ENCODE measurements at places on chromosomes 3 and 15.

- no peak for DNase-seq
Measured at GRCh38 chr3:44762690-44763089, 1.1 kb downstream of the KIF15 start.

DNA sequence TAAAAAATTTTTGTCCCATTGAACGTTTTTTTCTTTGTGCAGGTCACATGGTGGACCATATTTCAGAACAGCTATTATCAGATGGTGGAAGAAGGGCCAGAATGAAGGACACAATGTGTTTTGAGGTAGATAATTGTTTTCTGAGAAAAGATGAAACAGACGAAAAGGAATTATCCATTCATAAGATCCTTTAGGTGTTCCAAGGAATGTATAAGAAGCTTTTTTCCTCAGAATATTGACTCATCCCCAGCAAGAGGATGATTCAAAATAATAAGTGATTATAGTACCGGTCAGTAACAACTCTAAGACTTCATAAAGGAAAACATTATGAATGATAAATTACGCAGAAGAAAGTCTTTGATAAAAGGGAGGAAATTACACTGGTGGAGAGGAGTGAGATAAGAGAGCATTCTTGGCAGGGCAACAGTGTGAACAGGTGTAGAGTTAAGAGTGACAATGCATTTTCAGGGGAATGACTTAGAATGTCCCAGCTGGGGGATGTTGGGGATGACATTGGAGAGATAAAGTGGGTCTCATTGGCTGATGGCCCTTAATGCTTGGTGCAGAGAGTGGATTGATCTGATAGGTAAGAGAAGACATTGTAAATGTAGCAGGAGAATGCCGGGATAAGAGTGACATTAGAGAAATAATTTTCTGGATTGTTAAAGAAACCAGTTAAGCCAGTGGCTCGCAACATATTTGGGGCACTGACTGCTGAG, 27.0 kb upstream of the AQP9 start:
- no peak for DNase-seq

DNA sequence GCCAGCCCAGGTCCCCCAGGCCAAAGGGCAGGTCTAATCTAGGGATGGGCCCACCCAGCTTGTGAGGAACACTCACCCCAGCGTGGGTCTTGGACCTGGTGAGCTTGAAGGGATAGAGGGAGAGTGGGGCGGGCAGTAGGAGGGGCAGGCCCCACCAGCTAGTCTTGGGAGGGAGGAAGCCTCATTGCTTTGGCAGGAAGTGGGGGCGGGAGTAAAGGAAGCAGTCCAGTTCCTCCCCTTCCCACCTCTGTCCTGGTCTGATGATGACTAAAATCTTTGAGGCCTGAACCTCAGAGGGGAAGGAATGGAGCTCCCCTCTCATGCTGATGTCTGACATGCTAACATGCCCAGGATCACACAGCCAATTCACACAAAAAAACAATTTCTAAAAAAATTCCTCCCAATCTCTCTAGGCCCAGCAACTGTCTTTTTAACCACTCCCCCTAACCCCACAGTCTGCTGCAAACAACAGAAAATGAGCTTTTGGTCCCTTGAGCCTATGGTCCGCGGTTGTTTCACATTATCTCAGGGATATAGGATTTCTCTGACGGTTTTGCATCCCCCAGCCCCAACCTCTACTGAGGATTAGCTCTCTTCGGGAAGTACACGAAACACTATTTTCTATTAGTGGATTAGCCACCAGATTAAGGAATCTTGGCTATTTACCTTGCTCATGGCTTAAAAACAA, 30.7 kb upstream of the DUSP7 start:
- no peak for DNase-seq

DNA sequence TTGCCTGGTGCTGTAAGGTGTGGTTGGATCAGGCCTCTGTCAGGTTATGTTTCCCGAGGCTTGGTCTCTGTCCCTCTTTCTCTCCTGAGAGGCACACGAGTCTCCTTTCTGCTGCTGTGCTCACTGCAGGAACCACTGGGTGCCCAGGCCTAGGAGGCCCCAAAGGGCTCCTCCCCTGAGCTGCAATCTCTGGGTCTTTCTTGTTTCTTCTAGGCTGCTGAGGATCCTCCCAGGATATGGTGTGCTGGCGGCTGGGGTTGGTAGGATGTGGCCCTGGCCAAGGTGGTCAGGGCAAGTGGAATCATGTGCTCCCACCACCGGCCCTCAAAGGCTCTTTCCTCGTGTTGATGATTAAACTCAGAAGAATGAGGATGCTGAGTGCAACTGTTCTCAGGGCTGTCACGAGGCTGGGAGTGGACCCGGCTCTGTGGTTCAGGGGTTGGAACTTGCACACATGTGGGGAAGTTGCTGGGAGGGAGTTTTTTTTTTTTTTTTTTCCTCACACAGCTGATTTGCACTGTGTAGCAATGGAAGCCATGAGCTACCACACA, 43.6 kb upstream of the CTSH start:
- DNase-seq = peak; percentile 48

GRCh38 chr15:75397494-75397893, 29.1 kb upstream of the MAN2C1 start:
- DNase-seq = no peak

DNA sequence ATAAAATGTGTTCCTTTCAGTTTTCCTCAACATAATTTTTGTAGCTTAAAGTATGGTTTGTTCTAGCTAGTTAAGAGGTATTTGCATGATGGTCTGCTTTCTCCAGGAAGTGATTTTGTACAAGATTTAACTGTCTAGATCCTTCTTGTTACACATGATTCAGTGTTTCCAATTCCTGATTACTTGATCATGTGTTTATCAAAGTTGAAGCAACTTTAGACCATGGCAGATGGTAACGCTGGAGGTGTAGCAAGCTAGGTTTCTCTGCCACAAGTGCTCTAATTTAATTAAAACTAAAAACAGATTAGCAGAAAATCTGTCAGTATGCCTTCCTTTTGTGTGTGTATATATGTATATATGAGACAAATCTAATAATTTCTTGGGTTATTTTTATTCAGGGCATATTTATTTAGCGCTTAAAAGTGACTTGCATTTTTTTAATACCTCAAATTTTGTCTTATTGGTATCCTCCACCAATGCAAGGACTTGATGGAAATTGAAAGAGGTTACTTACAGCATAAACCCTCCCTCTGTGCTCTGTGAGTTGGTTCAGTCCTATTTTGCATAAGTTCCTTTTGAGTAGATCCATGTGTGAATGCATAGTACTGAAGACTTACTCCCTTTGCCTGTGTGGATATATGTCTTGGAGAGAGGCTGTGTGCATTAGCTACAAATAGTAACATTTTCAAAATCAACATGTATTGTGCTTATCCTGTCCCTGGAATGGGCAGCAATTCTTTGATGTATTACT, 157.3 kb upstream of the CGNL1 start:
- DNase-seq = no peak

- no peak for DNase-seq
Measured at GRCh38 chr3:61724801-61725200, 163.4 kb downstream of the PTPRG start.

DNA sequence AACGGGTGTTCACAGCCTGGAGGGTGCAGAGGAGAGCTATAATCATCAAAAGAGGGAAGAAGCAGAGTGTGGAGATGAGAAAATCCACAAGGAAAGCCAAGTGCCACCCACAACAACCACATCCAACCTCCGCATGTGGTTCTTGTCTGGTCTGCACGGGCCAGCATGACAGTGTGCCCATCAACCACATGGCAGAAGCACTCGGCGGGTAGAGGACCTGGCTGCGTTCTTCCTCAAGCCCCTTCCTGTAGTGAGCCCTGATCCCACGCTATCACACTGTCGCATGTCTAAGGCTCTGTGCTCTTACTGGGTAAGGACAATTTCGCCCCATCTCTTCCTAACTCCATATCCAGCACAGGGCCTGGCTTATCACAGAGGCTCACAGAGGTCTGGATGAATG, 41.9 kb downstream of the PTPN23 start:
- no peak for DNase-seq

DNA sequence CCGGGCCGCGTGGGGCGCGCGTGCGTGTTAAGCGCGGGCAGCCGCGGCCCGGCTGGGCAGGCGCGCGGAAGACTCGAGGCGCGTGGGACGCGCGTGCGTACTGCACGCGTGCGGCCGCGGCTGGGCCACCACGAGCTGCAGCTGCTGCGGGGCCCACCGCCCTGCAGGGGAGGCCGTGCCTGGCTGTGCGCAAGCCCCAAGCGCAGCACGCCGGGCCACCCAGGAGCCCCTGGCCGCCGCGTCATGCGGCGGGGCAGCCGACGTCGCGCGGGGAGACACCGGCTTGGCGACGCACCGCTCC, 590 bp upstream of the TRIM71 start:
- DNase-seq = peak; percentile 58

- no peak for DNase-seq
Measured at GRCh38 chr3:54215521-54215920, 93.2 kb downstream of the CACNA2D3 start.

DNA sequence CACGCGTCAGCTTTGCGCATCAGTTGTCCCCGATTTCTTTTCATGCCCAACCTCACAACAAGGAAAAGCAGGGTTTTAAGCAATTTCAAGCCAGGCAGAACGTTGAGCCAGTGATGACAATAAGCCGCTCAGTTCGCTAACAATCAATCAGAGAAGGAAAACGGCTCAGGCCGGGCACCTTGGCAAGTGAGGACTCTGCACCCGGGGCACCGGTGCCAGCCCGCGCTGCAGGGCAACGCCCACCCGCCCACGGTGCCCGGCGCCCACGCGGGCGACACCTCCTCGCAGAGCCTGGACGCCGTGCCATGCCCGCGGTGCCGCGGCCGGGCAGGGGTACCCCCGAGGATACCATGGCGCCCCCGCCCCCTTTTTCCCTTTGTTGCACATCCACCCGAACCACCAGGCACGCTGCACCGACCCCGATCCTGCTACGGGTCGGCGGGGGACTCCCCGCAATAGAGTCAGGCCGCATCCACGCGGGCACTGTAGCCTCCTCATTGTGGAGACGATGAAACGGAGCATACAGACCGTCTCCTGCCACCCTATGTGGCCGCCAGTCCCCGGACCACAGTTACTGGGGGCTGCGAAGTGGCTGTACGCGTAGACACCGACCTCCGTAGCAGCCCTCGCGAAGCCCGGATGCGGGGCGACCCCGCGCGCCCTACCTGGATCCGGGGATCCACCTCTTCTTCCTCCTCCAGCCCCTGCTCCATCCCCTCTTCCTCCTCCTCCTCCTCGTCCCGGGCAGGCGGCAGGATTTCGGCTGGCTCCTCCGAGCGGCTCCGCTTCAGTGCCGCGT, 581 bp downstream of the SH3BP5 start:
- DNase-seq = peak; percentile 48

DNA sequence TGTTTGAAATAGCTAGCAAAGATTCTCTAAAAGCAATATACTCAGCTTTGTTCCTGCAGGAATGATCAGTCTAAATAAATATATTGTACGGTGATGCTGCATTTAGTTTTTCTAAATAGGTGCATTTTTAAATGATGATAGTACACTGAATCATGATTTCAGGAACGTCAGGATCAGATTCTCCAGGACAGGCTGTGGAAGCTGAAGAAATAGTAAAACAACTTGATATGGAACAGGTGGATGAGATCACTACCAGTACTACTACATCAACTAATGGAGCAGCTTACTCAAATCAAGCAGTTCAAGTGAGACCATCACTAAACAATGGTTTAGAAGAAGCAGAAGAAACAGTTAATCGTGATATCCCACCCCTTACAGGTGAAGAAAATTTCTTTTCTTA, 46.3 kb upstream of the EIF3J start:
- DNase-seq = no peak

DNA sequence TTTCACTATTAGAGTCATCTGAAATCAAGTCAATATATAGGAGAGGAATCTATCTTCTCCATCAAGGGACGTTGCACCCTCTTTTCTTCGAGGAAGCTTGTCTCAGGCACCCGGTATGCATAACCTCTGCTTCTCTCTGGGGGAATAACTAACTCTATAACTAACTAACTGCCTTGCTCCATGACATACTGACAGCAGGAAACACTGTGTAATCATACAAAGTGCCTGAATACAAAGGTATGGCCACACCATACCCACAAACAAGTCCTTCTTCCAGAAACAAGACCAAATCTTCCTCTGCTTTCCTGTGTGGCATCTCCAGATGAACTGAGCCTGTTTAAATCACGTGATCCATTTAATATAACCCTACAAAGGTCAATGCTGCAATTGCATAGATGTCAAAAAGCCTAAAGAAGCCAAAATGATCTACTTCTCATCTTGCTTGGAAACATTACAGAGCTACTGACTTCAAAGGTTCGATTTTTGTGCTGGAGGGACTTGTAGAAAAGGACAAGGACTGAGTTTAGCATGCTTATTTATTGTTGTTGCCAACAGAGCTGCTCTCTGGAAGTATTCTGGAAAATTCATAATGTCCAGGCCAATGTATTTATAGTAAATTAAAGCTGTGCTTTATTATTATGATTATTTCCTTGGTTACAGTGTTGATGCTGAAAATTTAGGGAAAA, 380.5 kb downstream of the FOXP1 start:
- no peak for DNase-seq

DNA sequence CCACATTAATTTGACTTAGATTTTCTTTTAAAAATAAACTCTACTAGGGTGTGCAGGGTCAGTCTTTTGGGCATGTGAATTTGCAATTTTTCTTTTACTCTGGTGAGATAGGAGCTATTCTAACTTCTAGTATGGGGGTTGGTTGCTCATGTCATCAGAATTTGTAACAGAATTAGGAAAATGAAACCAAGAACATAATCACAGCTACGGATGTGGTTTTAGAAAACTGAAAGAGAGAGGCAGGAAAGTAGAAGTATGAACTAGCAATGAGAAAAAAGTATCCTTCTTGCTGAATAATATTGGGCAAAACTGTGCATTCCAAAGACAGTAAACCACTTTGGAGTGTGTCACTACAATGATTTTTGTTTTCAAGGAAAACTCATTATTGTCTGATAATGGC, 43.3 kb downstream of the ADPGK start:
- peak; percentile 56 for DNase-seq

DNA sequence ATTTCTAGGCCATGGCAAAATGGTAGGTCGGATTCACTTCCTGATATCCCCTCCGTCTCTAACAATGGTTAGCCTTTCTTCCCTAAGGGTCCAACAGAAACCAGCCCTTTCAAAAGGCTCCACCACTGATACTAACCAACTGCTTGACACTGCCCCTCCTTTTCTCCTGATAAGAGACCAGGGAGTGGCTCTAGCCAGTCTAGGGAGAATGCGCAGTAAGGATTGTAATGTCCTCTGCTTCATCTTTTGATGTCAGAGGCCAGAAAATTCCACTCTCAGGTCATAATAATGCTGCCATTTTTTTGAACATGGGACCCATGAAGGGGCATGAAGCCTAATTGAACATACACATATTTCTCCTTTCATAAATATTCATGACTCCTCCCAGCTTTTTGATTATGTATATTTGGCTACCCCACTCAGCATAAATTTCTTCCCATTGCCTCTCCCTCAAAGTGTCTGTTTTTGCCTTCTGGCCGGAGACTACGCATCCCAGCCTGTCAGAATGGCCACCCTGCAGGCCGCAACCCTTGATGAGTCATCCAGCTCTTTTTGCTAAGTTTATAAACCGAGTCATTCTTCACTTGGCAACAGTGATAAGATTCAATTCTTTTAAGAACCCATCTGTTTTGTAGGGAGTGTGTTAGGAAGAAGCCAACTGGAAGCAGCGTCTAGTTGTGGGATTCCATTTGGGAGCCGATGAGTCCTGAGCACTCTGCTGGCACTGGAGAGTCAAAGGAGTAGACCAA, 189.0 kb upstream of the MCTP2 start:
- no peak for DNase-seq
